NCI-H526 (cell line): ENCODE measurements at places on chromosomes 2 and 18.

GRCh38 chr2:71830497-71831192, 317.0 kb downstream of the CYP26B1 start:
- no peak for DNase-seq

GRCh38 chr2:172103471-172104272, 972 bp upstream of the DLX2 start:
- DNase-seq = peak; percentile 68

DNA sequence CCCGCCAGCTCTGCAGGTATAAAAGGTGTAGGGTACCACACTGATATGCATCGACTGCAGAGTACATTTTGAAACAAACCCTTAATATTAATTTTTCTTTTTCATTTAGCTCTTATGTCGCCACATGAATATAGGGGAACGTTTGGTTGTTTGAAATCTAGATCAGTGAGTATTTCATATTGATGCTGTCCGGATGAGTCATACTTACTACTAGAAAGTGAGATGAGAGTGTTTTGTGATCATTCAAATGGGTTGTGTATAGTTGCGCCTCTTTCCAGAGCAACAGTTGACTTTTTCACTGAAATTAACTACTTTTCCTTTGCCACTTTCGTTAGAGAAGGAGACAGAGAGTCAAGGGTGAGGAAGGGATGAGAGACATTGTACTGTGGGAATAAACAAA, 24.6 kb downstream of the NPAS2 start:
- DNase-seq = no peak

GRCh38 chr2:239026711-239027361, 179.0 kb downstream of the TWIST2 start:
- no peak for DNase-seq

- DNase-seq = no peak
These were observed 64.7 kb downstream of the GYPC start for GRCh38 chr2:126720638-126721037.

GRCh38 chr2:1484131-1484884, 71.0 kb downstream of the TPO start:
- no peak for DNase-seq

DNA sequence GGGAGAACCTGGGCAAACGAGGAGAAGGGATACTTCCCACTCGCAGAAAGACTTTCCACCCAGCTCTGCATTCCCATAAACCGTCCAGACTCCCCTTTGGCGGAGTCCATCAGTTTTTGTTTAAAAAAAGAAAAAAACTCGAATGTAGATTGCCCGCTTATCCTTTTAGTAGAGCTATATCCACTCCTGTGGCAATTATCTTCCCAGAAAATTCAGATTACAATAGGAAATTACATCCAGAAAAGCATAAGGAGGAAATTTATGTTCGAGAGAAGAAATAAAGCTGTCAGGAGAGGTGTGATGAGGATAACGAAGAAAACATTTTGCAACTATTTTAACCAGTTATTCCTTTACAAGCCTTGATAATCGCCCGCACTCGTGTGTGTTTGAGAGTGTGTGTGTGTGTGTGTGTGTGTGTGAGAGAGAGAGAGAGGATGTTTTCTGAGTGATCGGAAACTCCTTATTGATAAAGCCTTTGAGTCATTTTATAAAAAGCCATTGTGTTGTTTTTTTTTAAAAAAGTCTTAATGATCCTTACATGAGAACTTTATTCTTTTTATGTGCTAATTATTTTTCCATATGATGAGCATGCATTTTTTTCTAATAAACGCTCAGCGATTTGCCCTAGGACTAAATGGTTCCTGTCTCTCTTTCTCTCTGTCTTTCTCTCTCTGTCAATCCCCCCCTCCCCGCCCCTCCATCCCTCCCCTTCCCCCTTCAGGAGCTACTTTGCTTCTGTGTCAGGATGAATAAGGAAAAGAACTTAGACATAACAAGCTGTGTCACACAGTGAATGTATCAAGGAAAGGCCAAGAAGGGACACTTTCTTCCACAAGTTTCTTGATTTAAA, 1.1 kb upstream of the PPP3R1 start:
- peak; percentile 31 for DNase-seq

- DNase-seq = no peak
These were observed 33.5 kb downstream of the TPRKB start for GRCh38 chr2:73703675-73704074.

- DNase-seq = peak; percentile 14
These were observed 45.3 kb downstream of the ACAA2 start for GRCh38 chr18:49768051-49768391.

- DNase-seq = no peak
These were observed 671.0 kb upstream of the SOX11 start for GRCh38 chr2:5021136-5021535.

DNA sequence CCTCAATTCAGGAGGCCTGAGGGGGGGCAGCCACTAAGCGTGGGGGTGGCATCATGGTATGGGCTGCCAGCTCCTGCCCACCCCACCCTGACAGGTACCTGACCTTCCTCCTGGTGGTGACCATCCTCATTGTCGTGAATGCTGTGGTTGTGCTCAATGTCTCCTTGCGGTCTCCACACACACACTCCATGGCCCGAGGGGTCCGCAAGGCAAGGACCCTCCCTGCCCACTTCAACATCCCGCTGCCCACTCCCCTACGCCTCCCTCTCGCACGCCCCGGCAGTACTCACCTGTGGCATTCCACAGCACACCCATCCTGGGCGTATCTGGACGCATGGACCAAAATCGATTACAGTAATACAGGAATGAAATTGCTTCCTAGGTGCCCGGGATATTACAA, 4.0 kb downstream of the CHRNG start:
- DNase-seq = no peak

DNA sequence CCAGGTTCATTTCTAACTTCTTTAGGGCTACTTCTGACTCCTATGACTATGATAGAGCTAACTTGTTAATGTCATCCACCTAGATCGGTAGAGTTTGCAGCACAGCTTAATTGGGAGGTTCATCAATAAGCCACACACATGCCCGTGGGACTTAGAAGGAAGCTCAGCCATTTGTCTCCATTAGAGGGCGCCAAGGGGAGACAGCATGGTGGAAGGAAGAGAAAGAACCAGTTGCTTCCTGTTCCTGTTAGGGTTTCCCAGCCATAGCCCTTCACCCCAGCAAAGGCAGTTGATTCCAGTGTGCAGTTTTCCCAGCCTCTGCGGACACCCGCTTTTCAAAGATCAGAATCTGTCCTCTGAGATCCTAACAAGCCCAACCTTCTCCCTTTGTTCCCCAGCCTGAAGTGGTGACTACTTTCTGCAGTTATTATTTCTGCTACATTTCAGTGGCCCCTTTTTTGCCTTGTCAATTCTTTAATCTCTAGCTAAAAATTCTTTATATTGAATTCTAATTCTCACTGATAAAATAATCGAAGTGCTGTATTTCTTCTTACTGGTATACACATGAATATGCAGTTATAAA, 30.3 kb downstream of the MAIP1 start:
- DNase-seq = peak; percentile 82

GRCh38 chr2:144798034-144798433, 278.1 kb upstream of the ZEB2 start:
- DNase-seq = no peak

DNA sequence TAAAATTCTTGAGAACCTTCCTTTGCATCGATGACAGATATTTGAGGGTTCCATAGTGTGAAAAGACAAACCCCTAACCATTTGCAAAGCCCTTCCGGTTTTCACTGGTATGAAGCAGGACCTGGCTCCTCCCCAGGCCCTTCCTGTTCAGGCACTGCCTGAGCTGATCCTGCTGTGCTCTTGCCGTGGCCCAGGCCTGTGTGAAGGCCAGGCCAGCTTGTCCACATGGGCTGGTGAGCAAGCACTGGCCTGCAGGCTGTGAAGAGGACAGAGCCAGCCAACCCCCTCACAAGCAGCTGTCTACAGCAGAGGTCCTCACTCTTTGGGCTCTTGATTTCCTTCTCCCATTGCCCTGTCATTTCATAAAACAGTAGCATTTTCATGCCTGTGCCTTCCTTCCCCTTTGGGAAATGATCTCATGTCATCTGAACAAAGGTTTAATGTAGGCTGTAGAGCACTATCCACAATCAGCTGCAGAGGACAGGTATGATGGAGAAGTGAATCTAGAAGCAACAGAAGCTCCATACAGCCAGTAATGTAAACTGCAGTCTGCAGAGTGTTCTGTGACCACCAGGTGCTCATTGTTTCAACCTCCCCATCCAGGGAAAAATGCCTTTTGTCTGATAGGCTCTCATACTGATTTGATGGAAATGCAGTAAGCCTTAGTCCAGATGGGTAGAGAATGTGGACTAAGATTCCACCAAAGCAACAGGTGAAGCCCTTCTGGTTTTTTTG, 19.8 kb downstream of the MPHOSPH10 start:
- no peak for DNase-seq

- no peak for DNase-seq
These were observed 135.1 kb upstream of the SMAD2 start for GRCh38 chr18:48065601-48065995.

- DNase-seq = peak; percentile 42
These were observed 133.0 kb upstream of the CELF4 start for GRCh38 chr18:37698508-37699040.
